C1 segment of cervical spinal cord (tissue), 14 donors: ENCODE measurements at places on chromosomes 2 and 18.

DNA sequence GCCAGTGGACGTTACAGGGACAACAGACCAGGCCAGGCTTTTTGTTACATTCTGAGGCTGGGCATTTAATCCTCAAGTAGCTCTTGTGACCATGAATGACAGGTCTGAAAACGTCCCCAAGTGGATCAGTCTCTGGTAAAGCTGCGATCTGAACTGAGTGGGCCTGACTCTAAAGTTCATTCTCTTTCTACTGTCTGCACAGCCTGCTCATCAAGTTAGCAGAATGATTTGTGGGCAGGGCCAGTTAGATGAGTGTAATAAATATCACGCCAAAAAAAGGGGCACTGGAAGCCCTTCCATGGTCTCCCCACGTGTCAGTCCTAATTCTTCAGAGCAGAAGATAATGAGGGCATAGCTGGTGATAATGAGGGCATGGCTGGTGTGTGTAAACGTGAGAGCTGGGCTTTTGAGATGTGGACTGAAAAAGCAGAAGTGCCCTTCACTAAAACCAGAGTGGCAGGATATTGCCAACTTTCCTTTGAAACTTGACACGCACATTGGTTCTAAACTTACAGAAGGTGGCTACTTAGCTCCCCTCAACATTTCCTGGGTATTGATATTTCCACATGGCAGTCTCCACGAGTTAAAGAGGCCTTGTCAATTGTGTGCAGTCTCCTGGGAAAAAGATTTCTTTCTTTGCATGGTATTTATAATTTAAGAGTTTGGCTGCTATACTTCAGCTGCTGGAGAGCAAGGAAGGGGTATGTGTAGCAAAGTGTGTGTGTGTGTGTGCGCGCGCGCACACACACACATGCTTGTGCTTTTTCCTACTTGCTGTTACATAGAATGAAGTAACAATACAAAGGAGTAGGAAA is 72.7 kb upstream of the LYPD6B start:
- no peak for DNase-seq

GRCh38 chr2:175837046-175837445 is 165.0 kb downstream of the LNPK start:
- no peak for DNase-seq

DNA sequence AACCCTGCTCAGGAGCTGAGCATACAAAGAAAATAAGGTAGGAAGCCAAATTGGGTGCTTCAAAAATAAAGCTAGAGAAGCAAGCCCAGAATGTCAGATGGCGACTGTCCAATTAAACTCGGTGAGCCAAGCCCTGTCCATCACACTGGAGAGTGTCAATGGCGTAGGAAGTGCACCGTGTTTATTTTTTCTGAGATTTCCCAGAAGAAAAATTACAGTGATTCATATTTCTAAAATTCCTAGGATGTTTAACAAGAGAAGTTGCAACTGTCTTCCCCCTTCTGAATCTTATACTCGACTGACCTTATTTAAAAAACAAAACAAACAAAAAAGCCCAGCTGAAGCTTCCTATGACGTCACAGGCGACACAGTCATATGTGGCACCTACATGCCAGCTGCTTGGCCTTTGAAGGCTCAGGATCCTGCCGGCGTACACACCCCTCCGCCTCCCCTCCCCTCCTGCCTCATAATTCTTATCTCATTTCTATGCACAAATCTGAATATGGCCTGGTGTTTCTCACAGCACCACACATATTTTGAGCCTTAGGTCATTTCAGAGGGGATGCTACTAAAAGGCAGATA is 60.8 kb downstream of the MBP start:
- DNase-seq = no peak

DNA sequence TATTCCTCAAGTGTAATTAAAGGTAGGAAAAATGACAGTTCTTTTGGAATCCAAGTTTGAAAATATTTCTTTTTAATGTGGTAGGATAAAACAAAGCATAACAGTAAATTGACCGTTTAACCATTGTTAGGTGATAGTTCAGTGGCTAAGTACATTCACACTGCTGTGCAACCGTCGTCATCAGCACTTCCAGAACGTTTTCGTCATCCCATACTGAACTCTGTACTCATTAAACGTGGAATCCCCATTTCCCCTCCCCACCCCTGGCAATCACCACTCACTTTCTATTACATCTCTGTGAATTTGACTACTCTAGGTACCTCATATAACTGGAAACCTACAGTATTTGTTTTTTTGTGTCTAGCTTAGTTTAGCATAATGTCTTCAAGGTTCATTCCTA is 32.9 kb upstream of the FZD5 start:
- no peak for DNase-seq

DNA sequence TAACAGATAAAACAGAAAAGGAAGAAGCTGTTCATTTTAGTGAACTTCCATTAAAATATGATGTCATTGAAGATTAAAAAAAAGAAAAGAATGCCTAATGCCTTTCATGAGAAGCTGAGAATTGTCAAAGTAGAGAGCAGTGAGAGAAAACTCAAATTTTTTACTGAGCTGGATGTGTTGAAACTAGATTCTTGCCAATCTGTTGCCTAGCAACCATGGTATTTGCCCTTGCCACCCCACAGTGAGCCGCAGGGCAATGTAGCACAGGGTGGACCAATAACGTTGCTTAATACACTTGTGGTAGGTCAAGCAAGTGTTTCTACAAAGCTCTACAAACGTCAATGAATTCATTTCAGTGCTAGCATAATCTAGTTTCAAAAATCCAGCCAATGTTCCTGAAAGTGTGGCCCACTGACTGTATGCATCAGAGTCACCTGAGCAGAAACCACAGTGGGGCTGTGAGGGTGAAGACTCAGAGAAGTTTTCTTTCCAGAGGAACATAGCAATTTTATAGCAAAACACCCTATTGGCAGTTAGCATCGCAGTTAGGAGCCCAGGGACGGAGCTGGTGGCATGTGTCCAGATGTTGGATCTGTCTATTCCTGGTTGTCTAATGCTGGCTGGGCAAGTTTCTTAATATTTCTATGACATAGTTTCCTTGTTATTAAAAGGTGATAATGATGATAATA is 132.2 kb downstream of the DOCK10 start:
- no peak for DNase-seq

DNA sequence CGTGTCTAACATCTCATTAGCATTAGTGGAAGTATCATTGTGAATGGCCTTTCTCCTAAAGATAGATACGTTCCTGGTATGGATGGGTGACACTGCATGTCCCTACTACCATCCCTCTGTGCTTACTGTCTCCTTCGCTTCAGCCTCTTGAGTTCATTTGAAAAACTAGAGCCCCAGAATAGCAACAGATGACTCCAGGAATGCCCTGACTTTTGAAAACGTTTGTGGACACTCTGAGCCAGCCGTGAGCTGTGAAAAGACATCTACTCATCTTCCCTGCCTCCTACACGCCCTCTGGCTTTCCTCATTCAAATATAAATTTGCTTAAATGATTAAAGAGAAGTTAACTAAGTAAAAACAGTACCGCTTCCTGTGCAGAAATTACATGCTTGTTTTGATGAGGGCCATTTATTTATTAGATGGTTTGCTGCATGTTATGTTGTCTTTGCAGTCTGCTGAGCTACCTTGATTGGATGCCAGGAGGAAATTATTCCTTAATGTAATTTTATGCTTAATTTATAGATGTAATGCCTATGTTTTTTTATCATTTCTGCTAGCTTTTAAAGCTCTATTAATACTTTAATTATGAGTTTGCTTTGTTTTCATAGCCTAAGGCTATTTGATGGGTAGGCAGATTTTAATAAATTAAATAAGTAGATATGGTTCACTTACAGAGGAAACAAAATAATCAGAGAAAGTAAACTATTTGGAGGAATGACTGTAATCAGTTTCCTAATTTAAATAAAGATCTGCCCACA is 32.1 kb upstream of the MYO3B start:
- DNase-seq = no peak

- no peak for DNase-seq
These were observed 96.7 kb downstream of the PXDN start for GRCh38 chr2:1647417-1648240.

DNA sequence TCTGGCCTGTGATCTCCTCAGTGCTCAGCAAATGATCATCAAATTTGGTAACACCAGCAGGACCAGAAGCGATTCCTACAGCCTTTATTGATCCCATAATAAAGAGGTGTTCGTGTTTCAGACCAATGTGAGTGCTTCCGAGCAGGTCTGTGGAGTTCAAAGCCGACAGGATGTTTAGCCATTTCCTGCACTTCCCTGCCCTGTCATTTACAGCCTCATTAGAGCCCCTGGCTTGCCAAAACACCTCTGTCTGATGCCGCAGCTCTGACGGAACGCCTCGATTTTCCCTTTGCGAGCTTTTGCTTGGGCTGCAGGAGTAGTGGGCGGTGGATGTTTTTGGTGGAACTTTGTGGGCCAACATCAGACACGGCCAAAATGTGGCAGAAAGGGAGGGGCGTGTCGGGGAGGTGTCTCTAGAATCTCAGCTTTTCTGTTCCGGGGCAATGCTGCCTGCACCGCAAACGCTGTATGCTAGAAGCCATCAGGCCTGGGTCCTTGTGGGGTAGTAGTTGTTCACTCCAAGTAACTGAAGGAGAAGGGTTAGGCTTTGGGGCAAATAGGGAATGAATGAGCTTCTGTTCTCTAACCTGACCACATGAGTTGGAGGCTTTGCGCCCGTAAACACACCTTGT is 26.1 kb upstream of the INHBB start:
- no peak for DNase-seq

- DNase-seq = peak; percentile 67
These were observed 8.3 kb downstream of the OSR1 start for GRCh38 chr2:19349911-19350677.

DNA sequence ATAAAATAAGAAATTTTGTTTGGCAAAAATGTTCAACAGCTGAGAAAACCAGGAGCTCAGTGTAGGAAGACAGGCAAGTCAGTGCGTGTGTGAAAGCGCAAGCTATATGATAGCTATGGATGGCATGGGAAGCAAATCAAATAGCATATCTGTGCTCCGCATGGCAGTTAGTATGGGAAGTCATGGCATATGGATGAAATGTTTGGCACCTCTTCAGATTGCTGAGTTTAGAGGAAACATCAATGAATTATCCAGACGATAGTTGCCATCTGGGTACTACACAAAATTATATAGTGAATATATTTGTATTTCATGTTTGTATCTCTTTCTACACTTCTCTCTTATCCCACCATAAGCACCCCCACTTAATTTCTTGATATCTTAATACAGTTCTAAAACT is 85.9 kb upstream of the TWSG1 start:
- no peak for DNase-seq
